G401 (cell line): ENCODE measurements at places on chromosomes 13 and 19. TPM values are rescaled to one million over a fixed set of nuclear protein-coding genes. Genes with fewer than 3 reads are reported as not detected.

The NLRP9 gene
- total RNA-seq: not detected in 2 replicates

The PHF11 gene
- 26.3 and 28.4 TPM in 2 replicates for total RNA-seq

DNA sequence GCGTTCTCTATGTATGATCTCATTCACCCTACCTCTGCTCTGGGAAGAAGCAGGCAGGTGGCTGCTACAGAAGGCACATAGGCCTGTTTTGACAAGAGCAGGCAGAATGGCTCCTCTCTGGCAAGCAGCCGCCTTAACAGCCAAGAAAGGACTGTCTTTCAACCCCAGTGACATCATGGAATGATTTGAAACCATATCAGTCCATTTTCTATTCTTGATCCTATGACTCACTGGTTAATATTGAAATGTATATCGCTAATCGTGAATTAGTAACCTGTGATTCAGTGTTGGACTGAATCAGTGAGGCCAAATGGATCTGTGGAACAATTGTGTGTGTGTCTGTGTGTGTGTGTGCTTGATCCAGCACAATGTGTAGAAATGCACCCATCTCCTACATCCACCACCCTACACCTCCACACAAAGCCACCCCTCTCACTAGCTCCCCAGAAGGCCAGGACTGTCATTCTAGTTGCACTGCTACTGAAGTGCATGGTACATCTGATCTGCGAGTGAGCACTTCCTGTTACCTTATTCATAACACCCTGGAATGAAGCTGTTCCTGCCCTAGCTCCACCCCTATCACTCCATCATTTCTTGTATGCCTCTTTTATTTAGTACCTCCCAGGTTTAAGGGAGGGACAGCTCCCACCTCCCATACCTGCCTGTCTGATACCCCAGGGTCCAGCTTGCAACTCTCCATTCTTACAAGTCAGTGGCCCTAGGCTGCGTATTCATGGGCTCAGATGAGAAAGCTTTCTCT, 460.0 kb downstream of the FOXO1 start:
- no peak for DNase-seq

GRCh38 chr13:44309794-44310757, 63.5 kb upstream of the SERP2 start:
- no peak for DNase-seq

The URAD gene
- total RNA-seq: not detected in 2 replicates

GRCh38 chr13:48403913-48404312, 9.0 kb downstream of the LPAR6 start:
- no peak for DNase-seq

GRCh38 chr13:98050041-98050466, 92.8 kb upstream of the FARP1 start:
- no peak for DNase-seq

- DNase-seq: no peak
These were observed 159.5 kb downstream of the KDM4B start for GRCh38 chr19:5128251-5128935.

DNA sequence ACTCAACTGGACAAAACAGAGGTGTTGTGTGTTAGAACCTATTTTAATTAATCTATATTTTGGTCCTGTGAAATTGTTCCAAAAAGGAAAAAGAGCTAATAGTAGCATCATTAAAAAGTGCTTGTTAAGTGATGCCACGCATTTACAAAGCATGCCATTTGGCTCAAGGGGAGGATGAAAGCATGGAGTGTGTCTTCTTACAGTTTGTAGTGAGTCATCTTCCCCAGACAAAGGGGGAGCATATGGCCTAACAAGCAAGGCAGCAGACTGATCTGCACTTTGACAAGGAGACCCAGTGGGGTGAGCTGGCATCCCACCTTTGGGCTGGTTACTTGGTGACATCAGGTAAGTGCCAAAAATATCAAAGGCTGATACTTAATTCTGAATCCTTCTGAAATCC, 297.0 kb downstream of the FGF9 start:
- no peak for DNase-seq

DNA sequence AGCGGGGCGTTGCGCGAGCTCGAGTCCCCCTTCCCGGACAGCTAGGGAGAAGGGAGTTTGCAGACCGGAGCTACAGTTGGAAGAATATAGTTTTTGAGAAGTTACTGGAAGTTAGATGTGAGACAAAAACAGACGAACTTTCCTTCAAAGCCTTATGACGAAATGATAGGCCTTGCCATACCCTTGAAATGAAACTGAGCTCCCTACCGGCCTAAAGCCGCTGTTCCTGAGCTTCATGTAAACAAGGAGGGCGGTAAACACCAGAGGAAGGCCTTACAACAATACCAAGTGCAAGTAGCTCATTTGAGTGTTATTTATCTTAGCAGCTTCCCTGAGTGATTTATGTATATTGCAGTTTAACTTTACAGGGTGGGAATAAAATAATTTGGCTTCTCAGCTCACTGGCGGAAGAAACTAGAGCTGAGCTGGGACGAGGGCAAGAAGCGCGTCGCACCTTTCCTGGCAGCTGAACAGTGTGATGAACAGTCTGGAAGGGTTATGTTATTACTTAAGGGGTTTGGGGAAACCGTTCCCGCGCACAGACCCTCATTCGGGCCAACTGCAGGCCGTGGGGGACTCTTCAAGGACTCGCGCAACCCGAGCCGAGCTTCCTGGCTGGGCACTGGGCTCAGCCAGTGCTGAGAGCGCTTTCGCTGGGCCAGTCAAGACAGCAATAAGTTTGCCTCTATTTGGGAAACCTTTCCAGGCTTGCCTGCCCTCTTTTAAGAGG, 111.2 kb downstream of the KCNRG start:
- DNase-seq: peak; percentile 48

GRCh38 chr13:44395976-44396694, 22.5 kb downstream of the SERP2 start:
- DNase-seq: no peak

- DNase-seq: no peak
These were observed 312 bp downstream of the GSK3A start for GRCh38 chr19:42242069-42242511.

The PTGIR gene
- total RNA-seq: 1.7 and 16.2 TPM in 2 replicates

The ZNF69 gene
- total RNA-seq: 6.5 and 9.9 TPM in 2 replicates

The WDR83 gene
- 10.9 and 17.9 TPM in 2 replicates for total RNA-seq

GRCh38 chr13:99159331-99160061, 41.2 kb upstream of the UBAC2 start:
- DNase-seq: no peak

- no peak for DNase-seq
These were observed 1921.1 kb downstream of the OLFM4 start for GRCh38 chr13:54949735-54950134.

The DOCK9 gene
- total RNA-seq: 0.18 and 0.51 TPM in 2 replicates

The CALR3 gene
- not detected in 2 replicates for total RNA-seq

The KLK1 gene
- not detected in 2 replicates for total RNA-seq

DNA sequence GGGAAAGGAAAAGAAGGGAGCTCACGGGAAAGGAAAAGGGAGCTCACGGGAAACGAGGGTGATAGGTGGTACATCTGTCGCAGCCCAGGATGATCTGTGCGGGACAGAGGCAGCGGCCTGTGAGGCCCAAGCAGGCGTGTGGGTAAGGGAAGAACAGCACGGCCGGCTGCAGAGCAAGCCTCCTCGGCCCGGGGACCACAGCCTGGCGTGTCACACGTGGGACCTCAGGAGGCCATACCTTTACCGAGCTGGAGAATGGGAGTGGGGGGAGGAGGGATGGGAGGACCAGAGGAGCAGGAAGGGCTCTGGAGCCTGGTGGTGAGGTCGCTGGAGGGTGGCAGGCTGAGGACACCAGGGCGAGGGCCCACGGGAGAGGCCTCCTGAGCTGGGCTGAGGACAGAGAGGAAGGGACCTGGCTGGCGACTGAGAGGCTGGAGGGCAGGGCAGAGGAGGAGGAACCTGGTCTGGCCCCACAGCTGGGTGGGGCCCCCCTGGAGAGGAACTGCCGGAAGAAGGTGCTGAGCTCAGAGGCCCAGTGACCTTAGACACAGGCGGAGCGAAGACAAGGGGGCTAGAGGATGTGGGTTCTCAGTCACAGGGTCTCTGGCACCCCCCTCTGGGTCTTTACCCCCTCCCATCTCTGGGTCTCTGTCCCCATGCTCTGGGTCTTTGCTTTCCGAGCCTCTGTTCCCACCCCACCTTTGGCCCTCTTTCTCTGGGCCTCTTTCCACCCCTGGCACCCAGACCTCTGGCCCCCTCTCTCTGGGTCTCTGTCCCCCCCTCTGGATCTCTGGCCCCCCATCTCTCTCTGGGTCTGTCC, 2.9 kb upstream of the FTL start:
- peak; percentile 29 for DNase-seq

DNA sequence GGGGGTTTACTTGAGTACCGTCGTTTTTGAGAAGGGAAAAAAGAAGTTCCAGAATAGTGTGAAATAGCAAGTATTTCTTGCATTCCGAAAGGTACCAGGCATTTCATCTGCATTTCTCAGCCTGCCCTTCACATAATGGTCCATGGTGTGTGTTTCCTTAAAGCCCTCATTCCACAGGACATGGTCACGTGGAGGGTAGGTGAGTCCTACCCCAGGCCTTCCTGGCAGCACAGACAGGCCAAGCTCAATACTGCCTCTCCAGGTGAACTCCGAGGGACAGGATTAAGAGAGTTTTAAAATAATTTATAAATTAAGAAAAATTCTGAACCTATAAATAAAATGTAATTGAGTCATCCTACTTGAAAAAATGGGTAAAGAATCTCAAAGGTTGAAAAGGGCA, 64.7 kb downstream of the TNFRSF19 start:
- DNase-seq: no peak
